ENCODE measurements at places on chromosomes 4 and X. TPM values are rescaled to one million over a fixed set of nuclear protein-coding genes. Genes with fewer than 3 reads are reported as not detected.

- DNase-seq: no peak
Measured at GRCh38 chrX:84634201-84634782, 132.0 kb upstream of the HDX start.

- DNase-seq: no peak
Measured at GRCh38 chr4:125682730-125683129, 368.0 kb downstream of the FAT4 start.

- DNase-seq: no peak
Measured at GRCh38 chr4:1458581-1458980, 52.3 kb upstream of the NKX1-1 start.

DNA sequence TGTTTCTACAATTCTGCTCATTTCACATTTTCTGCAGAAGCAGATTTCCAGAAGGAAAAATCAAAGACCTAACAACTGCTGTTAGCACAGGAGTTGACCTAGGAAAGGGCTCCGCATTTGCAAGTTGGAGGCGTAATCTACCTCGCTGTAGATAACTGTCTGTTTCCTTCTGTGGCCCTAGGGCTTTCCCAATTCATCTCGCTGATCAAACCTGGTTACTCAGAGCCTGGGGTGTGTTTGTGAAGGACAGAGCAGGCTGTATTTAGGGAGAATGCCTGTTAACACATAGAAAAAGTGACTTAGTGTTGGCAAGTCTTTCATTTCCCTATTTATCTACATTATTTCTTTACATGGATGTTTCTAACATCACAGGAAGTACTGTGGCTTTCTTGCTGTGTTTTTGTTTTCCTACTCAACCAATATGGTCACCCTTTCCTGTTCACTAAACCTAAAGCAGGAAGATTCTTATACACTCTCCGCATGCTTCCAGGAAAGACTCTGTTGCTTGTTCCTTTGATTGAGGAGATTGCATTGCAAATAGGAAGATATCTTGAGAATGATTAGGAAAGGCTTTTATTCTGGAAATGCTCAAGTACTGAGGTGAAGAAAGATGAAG, 40.5 kb downstream of the AGA start:
- no peak for DNase-seq

DNA sequence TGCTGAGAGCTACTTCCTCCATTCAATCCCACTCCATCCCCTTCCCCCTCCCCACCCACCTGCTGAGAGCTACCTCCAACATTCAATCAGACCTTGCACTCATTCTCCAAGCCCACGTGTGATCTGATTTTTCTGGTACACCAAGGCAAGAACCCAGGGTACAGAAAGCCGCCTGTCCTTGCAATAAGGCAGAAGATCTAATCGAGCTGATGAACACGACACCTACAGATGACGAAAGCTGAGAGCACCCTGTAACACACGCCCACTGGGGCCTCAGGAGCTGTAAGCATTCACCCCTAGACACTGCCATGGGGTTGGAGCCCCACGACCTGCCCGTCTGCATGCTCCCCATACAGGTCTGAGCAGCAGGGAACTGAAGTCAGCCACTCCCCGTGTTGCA, 58.3 kb downstream of the TRIML1 start:
- DNase-seq: no peak

GRCh38 chr4:80336582-80336981, 1.1 kb downstream of the CFAP299 start:
- no peak for DNase-seq

GRCh38 chr4:174910271-174910670, 7.9 kb upstream of the ADAM29 start:
- DNase-seq: no peak

GRCh38 chr4:7821245-7822136, 118.2 kb downstream of the AFAP1 start:
- DNase-seq: no peak

DNA sequence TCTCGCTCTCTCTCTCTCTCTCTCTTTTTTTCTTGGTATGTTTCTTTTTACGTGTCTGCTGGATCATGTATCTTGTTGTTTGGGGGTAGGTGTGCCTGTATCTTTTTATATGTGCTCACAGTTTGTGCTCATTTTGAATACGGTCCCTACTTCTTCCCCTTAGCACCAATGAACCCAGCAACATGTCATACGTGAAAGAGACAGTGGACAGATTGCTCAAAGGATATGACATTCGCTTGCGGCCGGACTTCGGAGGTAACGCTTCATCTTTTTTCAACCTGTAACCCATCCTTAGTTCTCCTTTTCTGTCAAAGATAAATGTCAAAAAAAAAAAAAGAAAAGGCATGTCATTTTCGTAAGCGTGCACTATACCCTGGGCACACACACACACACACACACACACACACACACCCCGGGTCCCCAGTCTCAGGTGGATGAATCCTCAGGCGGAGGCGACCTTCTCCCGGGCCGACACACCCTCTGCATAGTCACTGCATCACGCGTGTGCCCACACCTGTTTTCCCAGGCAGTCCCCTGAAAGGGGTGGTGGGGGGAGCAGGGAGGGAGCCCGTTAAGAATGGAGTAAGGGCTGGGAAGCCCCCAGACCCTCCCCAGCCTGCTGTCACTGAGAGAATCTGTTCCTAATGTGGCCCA, 511 bp downstream of the GABRB1 start:
- DNase-seq: no peak

DNA sequence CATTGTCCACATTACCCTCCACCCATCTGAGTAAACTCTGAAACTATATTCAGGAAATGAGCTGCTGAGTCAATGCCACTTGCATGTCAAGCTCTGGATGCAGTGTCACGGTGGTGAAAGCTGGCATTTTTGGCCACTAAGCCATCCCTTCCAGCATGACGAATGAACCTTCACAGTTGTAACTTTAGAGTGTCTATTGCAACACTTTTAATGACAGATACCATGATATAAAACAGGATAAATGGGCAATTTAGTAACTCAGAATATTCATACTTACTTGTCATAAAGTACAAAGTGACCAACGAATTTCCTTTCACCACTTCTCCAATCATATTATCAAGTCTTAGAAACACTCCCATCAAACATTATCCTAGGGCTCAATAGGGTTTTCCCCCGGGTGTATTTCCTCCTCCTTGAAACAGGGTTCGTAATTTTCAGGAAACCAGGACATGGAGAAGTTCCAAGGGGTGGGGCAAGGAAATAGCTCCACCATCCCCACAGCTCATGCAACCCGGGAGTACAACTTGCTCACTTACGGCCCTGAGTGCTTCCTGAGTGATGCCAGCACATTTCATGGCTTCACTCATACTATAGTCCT, 73.1 kb downstream of the MTHFD2L start:
- DNase-seq: no peak

DNA sequence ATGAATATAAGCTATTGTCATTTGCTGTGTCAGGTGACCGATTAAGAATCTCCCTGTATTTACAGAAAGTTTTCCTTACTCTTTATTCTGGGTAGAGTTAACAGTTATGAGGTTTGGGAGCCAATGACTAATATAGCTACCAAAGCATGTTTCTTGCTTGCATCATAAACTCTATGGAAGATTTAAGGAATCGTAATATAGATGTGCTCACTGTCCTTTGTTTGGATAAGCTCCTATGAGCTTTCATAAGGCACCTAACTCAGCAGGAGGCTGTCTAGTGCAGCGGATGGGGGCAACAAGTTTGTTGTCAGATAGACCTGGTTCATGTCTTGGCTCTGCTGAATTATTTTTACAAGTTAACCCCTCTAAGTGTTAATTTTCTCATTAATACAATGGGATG, 75.0 kb upstream of the PAQR3 start:
- no peak for DNase-seq

DNA sequence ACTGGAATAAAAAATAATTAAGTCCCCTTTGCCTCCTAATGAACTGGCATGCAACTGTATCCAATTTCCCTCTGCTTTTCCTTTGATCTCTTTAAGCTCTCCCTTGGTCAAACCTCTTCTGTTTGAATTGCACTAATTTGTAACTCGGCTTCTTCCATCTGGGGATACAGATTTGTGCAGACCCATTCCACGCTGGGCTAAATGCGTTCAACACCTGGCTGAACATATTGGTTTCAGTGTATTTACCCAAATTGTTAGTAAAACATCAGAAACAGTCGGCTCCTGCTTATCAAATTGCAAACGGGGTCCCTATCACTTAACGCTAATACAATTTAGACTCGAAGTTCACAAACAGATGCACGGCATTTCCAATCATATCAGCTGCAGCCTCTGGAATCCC, 124.9 kb upstream of the TAPT1 start:
- DNase-seq: no peak

DNA sequence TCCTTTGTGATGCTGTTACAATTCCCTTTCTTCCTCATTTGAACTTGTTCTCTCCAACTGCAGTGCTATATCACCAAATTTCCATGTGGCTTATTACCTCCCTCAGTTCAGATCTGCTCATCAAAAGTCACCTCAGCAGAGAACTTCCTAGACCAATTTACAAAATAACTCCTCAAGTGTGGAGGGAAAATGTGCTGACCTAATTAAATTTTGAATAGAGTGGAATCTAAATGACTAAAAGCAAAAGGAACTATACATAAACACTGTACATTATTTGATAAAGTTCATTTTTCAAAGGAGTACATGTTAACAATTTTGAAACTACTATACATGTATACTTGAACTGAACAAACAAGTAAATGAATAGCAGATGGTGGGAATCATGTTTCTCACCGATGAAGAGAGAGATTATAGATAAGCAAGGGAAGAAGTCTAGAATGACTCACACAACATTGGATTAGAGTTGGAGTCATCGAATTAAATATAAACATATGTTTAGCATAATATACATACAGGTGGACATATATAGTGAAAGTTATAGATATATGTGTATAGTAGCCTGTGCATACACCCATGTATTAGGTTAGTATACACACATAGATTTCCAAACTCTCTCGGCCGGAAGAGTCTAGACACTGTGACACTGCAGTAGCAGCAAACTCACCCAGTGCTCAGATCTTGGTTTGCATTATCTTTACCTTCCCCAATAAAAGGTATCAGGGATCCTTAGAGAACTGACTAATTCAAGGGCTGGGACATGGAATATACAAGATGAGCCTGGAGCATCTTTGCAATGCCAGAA, 318.7 kb downstream of the PCDH18 start:
- peak; percentile 37 for DNase-seq

- DNase-seq: no peak
Measured at GRCh38 chr4:74475091-74475800, 30.3 kb downstream of the AREG start.

- no peak for DNase-seq
Measured at GRCh38 chrX:124238268-124238667, 94.2 kb upstream of the TEX13D start.

DNA sequence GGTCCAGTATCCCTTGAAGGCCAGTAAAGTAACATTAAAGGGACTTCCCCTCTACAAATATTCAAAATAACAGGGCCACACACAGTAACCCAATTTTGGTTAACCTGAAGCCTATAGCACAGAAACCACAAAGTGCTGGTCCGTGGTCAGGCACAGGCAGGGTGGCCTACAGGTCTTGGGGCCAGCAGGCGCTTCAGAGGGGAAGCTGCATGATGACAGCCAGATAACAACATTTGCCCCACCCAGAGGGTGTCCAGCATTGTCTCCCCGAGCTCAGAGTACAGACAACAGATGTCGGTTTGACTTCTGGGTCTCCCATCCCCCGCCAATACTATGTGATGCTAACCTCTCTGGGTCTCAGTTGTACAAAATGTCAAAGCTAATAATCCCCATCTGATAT, 51.1 kb downstream of the SH3KBP1 start:
- DNase-seq: no peak

DNA sequence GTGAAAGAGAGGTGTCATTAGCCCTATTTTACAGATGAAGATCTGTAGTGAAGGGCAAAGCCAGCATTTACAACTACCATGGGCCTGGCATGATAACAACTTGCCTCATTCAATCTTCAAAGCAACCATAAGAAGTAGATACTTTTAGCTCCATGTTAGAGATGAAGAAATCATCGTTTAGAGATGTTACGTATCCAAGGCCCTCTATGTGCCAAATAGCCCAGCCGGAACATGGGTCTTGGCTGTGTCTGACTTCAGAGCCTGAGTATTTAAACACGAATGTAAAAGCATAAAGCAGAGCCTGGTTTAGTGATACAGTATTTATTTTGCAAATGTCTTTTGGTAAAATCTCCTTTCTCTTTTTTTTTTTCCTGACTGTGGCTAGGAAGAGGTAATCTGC, 197.1 kb downstream of the RASL11B start:
- DNase-seq: no peak

Gene TMEM47
- polyA plus RNA-seq: 62.1 TPM

Gene ERAS
- polyA plus RNA-seq: not detected

Gene UGT2B15
- polyA plus RNA-seq: not detected

Gene BEND2
- not detected for polyA plus RNA-seq

Gene CXorf49
- not detected for polyA plus RNA-seq

Gene CLDN22
- polyA plus RNA-seq: not detected

Gene TBC1D1
- polyA plus RNA-seq: 50.7 TPM

Gene DOK7
- polyA plus RNA-seq: not detected

Measured in AG04450 (cell line).